ENCODE measurements at places on chromosomes 12 and 14.

GRCh38 chr14:49550286-49551184 is 35.6 kb downstream of the RPS29 start:
- DNase-seq = no peak

DNA sequence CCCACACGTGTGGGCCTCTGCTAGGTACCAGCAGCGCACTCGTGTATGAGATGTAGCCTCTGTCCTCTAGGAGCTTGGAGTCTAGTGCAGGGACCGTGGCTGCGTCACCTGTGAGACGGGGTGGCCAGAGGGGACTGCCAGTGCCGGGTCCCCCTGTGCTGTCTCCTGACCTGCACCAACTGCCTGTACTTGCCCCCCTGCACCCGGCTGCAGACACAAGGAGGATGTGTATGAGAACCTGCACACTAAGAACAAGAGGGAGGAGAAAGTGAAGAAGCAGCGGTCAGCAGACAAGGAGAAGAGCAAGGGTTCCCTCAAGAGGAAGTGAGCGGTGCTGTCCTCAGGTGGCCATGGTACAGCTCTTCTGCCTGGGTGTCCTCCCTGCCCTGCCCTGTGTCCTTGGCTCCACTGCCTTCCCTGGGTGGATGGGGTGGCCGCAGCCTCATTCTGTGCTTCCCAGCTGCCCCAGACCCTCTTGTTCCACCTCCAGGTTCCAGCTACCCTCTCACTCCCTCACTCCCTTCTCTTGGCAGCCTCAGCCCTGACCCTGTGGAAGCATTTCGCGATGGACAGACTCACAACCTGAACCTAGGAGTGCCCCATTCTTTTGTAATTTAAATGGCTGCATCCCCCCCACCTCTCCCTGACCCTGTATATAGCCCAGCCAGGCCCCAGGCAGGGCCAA is 9.6 kb downstream of the PTPN6 start:
- peak; percentile 38 for DNase-seq

GRCh38 chr12:120060196-120060595 is 56.4 kb downstream of the RAB35 start:
- DNase-seq = no peak

DNA sequence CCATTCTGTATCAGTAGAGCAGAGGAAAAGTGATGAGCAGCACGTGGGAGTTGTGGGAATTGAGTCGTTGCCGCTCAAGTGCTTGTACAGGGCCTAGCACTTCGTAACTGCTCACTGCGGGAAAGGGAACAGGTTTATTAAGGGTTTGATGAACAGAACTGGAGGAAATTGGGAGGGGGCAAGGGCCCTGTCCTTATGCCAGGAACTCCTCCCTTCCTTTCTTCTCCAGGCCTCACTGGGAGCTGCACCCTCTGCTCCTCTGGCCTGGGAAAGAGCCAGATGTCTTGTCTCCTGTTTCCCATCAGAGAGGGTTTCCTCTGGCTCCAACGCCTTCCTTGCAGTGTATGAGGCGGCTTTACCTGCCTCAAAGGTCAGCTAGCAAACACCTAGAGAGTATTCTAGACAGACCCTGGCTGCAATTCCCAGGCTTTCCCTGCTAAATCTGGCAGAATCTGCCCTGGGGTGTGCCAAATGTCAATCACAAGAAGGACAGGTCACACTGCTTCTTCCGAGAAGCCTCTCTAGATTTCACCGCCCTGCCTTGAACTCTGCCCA is 78.4 kb downstream of the NTF3 start:
- no peak for DNase-seq

GRCh38 chr14:61739133-61739532 is 23.1 kb upstream of the SNAPC1 start:
- no peak for DNase-seq

GRCh38 chr12:42660968-42661937 is 71.7 kb upstream of the PRICKLE1 start:
- DNase-seq = no peak

DNA sequence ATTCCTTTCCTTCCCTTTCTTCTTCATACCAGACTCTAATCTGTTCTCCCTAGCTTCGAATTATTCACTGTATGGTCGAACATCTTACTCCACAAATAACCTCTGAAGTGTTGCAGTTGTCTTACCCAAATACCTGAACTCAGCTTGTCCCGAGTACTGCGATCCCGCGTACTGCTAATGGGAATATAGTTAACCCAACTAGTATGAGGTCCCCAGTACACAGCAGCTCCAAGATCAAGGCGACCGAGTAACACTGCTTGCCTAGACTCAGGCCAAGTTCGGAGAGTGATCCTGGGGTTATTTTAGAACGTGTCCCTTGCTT is 462 bp upstream of the ETNK1 start:
- DNase-seq = no peak

DNA sequence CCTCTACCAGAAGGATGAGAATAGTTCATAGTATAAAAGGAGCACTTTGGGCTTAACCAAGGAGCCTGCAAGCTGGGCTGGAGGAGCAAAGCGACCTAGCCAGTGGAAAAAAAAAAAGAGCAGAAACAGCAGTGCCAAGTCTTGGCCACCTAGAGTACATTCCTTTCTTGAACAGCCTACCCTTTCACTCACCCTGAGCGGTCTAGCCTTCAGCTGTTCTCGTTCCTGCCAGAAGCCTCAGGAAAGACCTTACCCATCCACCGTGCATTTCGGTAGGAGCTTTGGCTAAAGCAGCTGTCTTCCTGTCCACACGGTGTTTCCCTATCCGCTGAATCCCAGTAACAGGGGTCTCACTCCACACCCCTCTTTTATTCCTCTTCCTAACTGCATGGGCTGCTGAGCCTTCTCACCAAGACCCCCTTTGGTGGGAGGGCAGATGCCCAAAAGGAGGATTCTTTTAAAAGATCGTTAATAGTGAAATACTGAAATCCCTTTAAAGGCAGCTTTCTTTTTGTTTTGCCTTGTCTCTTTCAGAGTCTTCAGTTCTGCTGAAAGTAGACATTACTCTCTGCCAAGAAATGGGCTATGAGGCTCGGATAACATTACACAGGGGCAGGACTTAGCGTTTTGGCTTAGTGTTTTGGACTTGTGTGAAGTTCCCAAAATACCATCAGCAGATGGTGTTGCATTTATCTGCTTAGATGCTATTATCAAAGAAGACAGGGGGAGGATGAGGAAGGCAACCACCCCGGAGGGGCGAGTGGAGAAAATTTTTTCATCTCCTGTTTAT is 88.5 kb upstream of the METAP2 start:
- no peak for DNase-seq

GRCh38 chr12:18982226-18982949 is 147.1 kb upstream of the PLEKHA5 start:
- no peak for DNase-seq

GRCh38 chr12:68980476-68981212 is 47.7 kb upstream of the CPM start:
- DNase-seq = no peak

- no peak for DNase-seq
These were observed 30.5 kb upstream of the FZD10 start for GRCh38 chr12:130131801-130132200.

GRCh38 chr12:115251727-115252126 is 567.8 kb upstream of the TBX3 start:
- DNase-seq = no peak

GRCh38 chr12:92070054-92070863 is 75.4 kb downstream of the BTG1 start:
- DNase-seq = no peak

GRCh38 chr12:27282754-27283153 is 38.7 kb downstream of the STK38L start:
- DNase-seq = no peak

DNA sequence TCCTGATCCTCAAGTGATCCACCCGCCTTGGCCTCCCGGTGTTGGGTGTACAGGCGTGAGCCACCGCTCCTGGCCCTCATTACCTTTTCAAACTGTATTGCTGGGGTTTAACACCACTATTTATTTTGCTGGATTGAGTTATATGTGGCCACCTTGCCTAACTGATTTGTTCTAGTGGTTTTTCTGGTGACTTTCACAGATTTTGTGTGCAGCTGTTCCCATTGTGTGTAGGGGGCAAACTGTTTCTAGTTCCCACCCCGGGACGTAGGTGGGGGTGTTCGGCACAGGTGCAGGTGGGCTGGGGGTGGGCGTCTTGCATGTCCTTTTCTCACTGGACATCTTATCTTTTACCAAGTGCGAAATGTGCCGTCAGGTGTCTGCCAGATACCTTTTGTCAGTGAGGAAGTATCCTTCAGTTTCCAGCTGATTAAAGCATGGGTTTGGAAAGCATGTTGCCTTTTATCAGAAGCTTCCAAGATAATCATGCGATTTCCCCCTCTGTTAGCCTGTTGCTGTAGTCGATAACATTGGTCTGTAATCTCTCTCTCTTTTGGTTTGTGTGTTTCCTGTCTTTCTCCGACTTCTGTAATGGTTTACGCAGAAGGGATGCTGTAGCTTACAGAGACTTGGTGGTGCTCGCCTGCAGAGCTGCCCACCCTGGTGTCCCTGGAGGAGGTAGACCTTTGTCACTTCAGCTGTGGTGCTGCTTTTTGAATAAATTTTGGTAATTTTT is 33.6 kb downstream of the AACS start:
- no peak for DNase-seq

DNA sequence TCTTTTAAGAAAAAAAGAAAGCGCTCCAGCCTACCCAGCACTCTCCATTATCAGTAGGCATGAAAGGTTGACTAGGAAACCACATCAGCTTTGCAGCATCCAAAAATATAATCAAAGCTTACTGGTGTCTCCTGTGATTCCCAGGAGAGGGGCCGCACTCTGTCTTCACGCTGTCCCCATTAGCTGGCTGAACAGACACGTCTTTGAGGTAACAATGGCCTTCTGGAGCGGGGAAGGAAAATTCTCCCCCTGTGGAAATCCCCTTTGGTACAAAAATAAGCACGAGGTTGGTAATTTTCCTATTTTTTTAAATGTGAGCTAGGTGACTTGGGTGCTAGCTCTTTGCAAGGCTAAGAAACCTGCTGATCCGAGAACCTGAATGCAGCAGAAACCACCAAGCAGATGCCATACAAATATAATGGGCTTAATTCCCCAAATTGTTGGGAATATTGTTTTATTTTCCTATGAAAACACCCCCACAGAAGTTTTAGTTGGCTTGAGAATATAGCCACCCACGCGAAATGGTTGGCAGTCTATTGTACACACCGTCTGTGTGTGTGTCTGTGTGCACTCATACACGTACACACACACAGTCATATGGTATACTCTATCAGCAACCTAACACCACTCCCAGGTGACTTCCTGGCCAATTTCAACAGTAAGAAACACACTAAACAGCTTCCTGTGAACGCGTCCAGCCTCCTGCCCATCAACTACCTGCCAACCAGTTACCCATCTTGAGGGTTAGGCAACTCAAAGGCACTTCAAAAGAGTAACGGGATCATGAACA is 71.2 kb downstream of the KSR2 start:
- no peak for DNase-seq

DNA sequence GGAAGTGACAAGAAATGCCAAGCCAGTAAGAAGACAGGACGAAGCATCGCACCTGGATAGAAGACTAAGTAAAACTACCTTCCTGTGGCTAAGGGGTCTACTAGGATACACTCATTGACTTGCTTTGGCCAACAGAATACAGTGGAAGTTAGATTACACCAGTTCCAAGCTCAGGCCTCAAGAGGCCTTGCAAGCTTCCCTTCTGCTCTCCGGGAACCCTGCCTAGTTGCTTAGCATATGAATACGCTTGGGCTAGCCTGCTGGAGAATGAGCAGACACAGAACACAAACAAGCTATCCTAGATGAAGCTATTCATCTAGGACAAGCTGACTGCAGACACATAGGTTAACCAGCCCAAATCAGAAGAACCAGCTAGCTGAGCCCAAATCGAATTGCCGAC is 97.0 kb downstream of the DPF3 start:
- DNase-seq = no peak

DNA sequence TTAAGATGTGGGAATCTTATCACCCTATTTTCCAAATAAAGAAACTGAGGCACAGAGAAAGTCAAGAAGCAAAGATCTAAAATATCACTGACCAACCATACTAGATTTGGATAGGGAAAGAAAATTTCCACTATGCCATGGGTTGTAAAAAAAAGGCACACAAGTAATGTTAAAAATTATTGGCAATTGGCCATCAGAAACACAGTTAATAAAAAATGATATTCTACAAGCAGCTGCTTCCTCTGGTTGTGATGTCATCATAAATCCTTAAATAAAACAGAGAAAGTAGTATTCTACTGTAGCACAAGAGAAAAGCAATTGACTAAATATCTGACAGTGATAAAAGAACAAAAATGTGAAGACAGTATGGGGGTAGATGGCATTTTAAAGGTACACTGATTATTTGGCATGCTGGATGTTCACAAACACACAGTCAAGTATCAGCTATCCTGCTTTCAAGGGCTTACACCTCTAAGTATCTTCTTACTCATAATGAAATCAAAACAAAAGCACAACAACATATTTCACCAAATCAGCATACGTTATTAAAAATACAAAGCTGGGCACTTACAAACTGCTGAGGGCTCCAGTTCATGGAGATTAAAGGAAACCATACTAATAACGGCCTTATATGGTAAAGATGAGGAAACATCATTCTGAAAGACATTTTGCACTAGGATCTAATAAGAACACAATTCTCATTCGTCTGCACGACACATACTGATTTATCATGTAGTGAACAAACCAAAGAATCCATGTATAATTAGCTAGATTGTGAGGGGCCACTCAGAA is 45.7 kb downstream of the CORO1C start:
- no peak for DNase-seq

- no peak for DNase-seq
These were observed 7.5 kb downstream of the LAG3 start for GRCh38 chr12:6779708-6780432.

- no peak for DNase-seq
These were observed 5.0 kb downstream of the BEST3 start for GRCh38 chr12:69694123-69694522.

- no peak for DNase-seq
These were observed 224.3 kb upstream of the NAV3 start for GRCh38 chr12:77606348-77606747.
